Inflammatory macrophage (primary cell): ENCODE measurements at places on chromosomes 3 and 15.

- no peak for DNase-seq
These were observed 194.8 kb upstream of the RGMA start for GRCh38 chr15:93283854-93284253.

- no peak for DNase-seq
These were observed 107.3 kb downstream of the MINAR1 start for GRCh38 chr15:79539401-79539800.

GRCh38 chr3:27673701-27674100 lies 48.4 kb downstream of the EOMES start:
- DNase-seq = peak; percentile 18

DNA sequence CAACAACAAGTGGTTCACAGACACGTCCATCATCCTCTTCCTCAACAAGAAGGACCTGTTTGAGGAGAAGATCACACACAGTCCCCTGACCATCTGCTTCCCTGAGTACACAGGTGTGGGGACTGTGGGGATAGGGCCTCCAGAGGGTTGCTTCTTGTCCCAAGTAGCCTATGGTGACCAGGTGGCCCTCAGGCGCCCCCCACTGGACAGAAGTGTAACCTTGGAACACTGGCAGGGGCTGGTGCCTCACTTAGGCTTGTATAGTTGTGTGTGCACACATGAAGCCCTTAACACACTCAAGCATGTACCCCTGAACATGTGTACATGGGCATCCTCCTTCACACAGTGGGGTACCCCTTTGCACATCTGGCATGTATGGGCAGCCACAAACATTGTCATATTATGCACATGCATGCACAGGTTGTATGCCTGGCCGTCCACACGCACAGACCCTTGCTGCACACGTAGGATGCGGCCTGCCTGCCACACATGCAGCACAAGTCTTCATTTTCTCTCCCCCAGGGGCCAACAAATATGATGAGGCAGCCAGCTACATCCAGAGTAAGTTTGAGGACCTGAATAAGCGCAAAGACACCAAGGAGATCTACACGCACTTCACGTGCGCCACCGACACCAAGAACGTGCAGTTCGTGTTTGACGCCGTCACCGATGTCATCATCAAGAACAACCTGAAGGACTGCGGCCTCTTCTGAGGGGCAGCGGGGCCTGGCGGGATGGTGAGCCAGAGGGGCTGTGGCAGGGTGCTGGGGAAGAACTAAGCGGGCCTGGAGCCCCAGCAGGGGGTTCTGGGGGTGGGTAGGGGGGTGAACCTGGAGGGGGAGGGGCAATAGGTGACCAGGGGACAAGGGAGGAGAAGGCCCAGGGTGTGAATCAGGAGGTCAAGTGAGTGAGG lies 11.7 kb upstream of the SEMA3B start:
- no peak for DNase-seq

- DNase-seq = no peak
These were observed 1.9 kb upstream of the ACTL6A start for GRCh38 chr3:179560791-179561190.
